ENCODE measurements at places on chromosomes 6 and 20.

DNA sequence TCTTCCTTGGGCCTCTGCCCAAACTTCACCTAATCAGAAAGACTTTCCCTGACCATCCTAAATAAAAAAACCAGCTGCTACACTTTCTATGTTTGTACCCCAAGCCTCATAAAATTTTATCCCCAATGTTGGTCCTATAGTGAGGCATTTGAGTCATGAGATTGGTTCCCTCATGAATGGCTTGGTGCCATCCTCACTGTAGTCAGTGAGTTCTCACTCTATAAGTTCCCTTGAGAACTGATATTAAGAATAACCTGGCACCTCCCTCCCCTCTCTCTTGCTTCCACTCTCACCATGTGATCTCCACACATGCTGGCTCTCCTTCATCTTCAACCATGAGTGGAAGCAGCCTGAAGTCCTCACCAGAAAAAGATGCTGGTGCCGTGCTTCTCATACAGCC, 316.9 kb upstream of the PRDM1 start:
- DNase-seq = no peak

GRCh38 chr6:133551847-133552341, 310.7 kb downstream of the EYA4 start:
- peak; percentile 99 for DNase-seq

GRCh38 chr6:89347825-89348224, 4.7 kb downstream of the UBE2J1 start:
- peak; percentile 18 for DNase-seq

DNA sequence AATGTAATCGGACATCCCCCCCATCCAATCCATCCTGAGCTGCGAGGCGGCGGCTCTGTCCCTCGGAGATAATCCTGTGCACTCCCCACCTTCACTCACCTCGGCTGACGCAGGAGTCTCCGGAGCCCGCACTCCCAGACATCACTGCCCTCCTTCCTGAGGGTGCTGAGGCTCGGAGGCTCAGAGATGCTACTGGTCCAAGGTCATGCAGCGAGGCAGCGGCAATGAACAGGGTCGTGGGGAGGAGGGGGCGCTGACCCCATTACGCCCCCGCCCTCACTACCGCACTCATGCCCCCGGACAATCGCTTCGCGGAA, 485 bp downstream of the ADISSP start:
- DNase-seq = no peak

DNA sequence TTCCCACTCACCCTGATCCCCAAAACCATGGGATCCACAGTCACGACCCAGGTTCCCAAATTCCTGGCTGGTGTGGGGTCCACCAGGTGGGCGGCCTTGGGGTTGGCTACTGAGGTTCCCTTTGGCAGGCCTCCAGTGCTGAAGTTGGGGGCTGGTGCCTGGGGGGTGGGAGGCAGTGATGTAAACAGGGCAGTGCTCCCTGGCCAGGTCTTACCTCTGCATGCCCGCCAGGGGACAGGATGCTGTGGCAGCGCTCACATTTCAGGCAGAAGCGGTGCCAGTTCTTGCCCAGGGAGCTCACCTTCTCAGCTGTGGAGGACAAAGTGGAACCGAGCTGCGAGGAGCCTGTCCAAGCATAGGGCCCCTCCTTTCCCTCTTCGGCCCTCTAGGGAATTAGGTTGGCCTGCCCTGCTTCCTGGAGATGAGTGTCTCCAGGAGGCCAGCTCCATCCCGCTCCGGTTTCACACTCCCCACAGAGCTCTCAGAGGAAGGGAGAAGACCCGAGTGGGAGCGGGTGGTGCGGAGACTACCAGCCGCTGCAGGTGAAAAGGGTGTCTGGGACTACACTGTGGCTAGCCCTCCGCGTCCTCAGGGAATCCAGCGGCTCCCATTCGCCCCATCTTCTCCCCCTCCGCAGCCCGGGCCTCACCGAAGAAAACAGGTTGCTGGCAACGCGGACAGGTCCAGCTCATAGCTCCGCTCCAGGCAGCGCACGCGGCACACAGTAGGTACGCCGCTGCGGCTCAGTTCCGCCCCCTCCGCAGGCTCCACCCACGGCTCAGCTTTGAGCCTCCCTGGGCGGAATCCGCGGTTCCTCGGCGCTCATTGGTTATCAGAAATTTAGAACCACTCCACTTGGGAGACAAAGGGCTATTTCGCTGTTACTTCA, at the start of gene CRIP3:
Gene CRIP3 (minus strand): TSS at position 726 of the 889 bp plus-strand sequence. CDS start 34 bp downstream, at position 692.
- peak; percentile 58 for DNase-seq

DNA sequence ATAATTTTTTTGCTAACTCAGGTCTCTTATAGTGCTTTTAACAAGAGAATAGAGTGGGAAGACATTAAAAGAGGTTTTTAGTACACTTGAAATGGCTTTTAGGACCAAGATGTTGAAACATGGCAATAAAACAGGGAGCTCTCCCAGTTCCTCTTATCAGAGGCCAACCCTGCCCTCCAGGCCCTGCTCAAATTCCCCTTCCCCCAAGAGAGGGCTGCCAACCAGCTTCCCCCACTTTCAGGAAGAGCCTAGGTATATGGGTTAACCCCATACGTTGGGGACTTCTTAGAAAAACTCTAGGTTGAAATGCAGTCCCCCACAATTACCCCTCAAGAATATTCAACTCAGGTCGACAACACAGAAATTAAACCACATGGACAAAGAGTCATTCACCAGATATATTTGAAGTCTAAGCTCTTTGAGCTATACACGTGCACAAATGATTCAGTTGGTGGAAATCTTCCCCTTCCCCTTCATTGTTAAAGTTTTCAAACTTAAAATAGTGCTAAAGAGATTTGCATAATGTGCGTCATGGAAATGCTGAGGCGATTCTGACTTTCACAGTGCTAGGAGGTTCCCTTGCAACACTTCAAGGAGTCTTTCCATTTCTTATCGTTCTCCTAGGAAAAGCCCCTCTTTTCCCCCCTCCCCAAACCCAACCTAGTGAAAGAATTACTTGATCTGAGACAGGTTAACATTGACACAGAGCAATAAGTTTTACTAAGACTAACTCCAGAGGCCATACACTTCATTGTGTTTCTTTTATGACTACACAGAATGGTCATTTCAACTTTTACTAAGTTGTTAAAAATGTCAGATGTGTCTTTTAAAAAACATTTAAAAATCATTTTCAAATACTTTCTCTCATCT, 49.8 kb upstream of the ENPP5 start:
- no peak for DNase-seq

DNA sequence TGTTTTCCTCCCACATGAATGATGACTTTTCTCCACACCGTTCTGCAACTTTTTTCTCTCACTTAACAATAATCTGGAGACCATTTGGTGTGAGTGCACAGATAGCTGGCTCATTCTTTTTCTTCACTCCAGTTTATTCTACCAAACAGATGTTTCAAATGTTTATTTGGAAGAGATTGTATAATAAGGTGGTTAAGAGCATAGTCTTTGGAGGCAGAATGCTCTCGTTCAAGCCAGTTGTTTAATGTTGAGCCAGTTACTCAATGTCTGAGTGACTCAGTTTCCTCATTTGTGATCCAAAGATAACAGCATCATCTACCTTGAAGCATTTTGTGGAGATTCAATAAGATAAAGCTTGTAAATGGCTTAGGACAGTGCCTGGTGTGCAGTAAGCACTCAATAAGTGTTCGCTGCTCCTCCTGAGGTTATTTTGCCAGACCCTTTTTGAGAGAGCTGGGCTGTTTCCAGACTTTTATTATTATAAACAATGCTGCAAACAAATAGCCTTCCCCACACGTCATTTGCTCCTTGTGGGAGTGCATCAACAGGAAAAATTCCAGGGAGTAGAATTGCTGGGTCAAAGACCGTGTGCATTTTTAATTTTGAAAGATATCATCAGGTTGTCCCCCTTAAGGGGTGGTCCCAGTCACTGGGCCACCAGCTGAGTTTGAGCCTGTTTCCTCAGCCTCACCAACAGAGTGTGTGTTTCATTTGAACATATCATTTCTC, 70.6 kb downstream of the VEGFA start:
- no peak for DNase-seq

DNA sequence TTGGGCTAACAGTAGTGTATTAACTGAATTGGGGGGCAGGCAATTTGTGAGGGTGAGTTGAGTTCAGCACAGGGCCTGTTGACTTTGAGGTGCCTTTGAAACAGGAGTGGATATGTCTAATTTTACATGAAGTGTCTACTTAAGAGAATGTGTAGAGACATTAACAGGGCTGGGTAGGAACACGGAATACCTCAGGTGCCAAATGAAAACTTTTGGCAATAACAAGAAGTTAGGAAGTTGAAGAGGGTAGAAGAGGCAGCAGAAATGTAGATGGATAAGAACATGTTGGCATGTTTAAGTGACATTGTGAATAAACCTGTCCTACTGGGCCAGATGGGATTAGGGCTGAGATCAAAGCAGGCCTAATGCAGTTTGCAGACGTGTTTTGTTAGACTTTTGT, 117.0 kb downstream of the SLC16A10 start:
- no peak for DNase-seq

DNA sequence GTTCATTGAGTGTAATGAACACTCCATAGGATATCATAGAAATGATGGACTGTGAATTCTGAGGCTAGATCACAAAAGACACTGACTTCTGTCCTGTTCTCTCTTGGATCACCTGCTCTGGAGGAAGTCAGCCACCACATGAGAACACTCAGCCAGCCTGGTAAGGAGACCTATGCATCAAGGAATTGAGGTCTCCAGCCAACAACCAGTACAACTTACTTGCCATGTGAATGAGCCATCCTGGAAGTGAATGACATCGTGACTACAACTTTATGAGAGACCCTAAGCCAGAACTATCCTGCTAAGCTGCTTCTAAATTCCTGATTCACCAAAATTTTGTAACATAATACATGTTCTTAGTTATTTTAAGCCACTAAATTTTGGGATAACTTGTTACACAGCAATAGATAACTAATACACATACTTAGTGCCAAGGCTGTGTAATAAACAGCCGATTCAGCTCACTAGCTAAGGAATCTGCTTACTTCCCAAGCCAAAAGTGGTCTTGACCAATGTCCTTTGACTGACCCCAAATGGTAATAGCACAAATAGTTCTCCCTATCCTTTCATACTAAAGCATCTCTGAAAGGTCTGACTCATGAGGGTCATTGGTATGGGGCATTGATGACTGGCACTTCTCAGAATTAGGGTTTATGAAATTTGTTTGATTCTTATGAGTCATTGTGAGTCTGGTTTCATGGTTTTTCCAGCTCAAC, 6.9 kb upstream of the CTNNBL1 start:
- peak; percentile 32 for DNase-seq

GRCh38 chr20:60299951-60300350, 341.7 kb downstream of the CDH26 start:
- no peak for DNase-seq

DNA sequence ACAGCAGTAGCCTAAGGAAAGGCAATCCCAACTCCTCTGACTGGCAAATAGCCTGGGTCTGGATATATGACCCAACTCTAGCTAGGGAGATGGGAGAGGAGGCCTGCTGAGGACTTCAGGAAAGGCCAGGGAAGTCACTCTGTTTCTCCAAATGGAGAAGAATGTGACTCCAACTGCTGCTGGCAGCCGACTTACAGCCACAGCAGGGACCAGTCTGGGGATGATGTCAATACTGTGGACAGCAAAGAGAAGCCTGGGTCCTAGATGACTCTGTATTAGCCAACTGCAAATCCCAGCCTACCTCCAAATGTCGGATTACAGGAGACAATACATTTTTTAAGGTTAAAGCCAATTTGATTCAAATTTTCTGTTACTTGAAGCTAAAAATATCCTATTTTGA, 232.6 kb downstream of the FOXC1 start:
- no peak for DNase-seq

GRCh38 chr6:154791556-154792317, 58.5 kb downstream of the SCAF8 start:
- peak; percentile 47 for DNase-seq

DNA sequence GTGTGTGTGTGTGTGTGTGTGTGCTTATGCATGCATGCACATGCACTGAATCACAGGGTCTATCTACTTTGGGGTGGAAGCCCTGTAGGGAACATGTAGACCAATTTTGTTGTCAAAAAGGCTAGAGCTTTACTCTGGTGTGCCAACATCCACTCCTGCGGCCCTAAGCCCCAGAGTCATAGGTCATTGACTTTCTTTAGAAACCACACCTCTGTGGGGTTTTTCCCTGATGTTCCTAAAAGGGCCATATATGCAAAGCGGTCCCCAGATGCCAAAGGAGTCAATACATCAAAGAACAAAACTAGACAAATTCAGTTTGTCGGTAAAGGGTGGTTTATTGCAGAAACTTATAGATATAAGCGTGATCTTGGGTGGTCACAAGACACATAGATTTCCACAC, 29.8 kb upstream of the SLC2A12 start:
- no peak for DNase-seq

- peak; percentile 79 for DNase-seq
Measured at GRCh38 chr6:73521351-73521985, 636 bp upstream of the EEF1A1 start.

DNA sequence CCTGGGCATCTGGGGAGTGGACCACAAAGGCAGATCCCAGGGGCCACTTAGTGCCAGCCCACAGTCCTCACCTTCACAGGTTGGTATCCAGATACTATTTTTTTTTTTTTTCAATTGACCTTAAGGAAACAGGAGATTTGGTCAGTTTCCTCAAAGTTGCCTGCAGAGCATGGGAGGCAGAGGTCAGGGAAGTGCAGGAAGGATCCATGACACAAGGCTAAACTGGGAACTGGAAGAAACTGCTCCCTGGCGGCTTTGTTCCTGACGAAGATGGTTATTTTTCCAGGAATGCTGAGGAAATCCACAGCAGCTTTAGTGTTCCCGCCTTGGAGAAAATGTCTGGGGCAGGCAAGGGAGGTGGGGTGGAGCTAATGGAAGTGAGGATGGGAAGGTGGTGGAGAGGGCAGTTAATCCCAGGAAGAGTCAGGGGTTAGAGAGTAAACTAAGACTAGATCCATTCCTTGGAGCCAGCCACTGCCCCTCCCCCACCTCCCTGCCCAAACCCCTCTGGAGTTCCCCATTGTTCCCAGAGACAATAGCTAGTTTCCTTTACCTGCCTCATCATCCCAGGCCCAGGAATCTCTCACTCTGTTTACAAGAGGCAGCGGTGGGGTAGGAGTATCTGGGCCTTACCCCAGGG, 14.3 kb upstream of the MYMX start:
- DNase-seq = no peak

GRCh38 chr6:20173833-20174792, 38.2 kb downstream of the MBOAT1 start:
- DNase-seq = no peak

DNA sequence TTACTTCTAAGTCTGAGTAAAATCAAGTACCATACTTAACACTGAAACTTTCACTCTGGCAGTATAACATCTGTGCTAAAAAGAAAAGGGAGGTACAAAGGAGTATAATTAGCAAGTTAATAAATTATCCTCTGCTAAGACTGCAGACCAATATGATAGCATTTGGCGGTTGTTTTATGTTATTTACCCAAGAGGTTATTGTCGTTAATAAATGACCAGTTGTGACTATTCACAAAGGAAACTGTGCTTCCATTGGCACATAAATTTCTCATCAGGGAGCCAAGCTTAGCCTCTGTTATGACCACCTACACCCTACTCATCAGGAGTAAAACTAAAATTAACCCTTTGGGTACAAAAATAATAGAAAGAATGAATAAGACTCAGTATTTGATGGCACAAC, 86.5 kb downstream of the CRYBG1 start:
- no peak for DNase-seq

DNA sequence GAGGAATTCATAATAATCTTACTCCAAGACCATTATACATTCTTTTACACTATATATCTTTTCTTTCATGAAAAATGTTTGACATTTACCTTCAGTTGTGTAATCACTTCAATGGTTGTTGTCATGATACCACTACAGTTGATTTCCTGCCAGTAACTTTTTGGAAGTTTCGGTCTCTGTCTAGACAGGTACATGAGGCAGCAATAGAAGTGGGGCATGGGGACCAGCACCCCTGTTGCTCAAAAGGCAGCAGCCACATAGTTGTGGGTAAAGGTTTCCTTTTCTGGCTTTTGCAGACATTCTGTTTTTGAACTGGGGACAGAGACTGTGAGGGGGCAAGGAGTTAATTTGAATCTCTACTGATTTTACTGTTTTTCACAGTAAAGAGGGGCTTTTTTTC, 14.1 kb downstream of the SAMD5 start:
- no peak for DNase-seq
